ENCODE measurements at places on chromosomes 5 and 9.
A peak's percentile ranks its signal among the peaks of the same experiment; 100 is the strongest.

DNA sequence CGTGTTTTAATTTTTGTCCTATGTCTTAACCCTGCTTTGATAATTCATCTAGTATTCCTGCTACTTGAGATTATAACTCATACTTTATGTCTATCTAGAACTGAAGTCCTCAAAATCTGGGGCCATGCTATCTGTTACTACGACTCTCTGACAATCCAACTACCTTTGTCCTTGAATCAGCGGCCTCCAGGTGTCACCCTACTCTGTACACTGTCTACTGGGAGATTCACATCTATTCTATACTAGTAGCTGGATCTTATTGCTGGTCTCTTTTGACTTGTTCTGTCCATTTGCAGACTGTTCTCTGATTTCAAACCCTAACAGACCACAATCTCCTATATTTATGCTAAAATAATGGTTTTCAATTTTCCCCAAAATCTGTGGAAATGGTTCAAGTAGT, 225.5 kb upstream of the ELAVL2 start:
- no peak for DNase-seq

DNA sequence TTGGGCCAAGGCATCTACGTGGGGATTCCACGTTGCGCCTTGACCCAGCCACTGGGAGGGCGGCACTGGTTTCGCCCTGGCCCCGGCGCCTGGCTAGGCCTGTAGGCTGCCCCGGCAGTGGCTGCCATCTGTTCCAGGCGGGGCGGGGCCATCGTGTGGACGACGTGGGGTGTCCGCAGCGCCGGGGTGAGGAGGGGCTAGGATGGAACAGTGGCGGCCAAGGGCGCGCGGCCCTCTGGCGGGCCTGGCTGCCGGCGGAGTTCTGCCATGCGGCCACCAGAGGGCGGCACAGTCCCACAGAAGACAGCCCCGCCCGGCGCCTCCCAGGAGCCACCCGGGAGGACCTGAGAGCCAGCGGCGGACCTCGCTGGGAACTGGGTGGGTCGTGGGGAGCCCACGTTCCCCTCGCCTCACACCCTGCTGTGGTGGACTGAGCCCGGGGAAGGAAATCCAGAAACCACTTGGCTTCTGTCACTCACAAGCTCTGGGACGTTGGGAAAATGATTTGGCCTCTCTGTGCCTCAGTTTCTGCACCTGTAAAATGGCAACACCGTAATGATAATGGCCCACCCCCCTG, 22.6 kb upstream of the RAPGEF1 start:
- DNase-seq = peak; percentile 85

DNA sequence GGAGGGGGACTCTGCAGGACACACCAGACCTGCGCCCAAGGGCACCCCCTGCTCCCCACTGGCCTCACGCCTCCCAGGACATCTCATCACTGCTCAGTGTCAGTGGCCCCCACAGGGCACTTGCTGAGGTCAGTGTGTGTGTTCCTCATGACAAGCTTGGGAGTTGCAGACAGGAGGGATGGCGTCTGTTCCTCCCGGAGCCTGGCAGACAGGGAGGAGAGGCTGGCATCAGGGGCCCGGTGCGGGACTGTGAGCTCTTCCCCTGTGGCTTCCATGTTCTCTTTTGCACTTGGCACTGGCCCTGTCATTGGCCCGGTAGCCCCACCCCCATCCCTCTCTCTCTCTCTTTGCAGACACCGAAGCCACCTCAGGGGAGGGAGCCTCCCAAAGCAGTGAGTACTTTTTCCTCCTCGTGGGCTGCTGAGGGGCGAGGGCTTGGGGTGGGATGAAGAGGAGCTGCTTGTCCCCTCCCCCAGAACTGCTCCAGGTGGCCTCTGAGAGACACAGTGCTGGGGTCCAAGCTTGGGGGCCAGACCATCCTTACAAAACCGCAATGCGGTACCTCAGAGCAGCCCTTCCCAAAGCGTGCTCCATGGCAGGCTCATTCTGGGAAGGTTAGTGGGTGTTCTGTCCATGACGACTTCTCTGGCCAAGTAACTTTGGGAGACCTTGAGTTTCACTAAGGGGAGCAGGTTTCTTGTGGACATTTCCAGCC, 75.7 kb downstream of the AMBP start:
- DNase-seq = no peak

DNA sequence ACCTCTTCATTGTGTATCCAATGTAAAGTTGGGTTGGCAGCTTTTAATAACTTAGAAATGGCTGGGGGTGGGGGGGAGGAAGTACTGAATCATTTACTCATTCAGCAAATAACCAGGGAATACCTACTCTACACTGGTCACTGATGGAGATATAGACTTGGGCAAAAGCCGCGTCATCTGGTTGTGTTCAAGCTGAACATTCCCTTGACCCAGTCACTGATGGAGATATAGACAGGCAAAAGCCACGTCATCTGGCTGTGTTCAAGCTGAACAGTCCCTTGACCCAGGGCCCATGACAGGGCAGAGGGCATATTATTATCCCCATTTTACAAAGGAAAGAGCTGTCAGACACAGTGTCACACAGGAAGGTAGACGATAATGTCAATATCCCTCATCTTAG, 32.6 kb downstream of the FOXI1 start:
- no peak for DNase-seq

DNA sequence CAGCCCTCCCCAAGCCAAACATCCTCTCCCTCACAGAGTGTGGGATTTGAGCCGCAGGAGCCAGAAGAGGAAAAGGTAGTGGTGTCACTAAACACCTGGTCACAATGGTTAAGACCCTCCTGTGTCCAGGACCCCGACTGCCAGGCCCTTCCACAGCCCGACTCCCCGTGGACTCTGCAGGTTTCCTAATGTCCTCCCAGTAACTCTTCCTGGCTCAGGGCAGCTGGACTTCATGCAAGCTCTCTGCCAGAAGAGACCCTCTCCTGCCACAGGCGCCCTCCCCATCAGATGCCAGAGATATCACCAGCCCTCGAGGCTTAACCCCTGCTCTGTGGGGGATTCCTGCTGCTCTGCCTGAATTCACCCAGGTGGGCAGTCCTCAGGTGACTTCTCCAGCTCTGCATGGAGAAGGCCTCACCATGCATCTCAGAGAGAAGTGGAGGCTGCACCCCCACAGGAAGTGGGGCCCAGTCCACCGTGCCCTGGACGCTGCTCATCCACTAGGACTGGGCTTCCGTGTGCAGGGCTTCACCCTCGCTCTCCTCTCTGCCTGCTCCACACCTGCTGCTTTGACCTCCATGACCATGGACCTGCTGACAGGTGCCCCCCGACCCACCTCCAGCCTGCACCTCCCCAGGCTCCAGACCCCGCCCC, 111.2 kb downstream of the ADAMTS2 start:
- no peak for DNase-seq

DNA sequence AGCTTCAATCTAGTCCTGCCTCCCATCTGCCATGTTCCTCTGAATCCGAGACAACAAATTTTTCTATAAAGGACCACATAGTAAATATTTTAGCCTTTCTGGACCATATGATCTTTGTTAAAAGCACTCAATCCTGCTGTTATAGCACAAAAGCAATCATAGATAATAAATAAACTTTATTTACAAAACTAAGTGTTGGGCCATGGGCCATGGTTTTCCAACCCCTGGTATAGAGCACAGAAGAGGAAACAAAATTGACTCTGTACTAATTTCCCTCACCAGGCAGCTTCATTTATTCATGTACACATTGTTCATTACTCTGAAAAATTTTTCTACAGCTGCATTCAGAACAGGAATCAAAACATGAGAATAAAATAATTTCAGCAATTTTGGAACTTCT, 288.9 kb downstream of the AGTPBP1 start:
- no peak for DNase-seq

DNA sequence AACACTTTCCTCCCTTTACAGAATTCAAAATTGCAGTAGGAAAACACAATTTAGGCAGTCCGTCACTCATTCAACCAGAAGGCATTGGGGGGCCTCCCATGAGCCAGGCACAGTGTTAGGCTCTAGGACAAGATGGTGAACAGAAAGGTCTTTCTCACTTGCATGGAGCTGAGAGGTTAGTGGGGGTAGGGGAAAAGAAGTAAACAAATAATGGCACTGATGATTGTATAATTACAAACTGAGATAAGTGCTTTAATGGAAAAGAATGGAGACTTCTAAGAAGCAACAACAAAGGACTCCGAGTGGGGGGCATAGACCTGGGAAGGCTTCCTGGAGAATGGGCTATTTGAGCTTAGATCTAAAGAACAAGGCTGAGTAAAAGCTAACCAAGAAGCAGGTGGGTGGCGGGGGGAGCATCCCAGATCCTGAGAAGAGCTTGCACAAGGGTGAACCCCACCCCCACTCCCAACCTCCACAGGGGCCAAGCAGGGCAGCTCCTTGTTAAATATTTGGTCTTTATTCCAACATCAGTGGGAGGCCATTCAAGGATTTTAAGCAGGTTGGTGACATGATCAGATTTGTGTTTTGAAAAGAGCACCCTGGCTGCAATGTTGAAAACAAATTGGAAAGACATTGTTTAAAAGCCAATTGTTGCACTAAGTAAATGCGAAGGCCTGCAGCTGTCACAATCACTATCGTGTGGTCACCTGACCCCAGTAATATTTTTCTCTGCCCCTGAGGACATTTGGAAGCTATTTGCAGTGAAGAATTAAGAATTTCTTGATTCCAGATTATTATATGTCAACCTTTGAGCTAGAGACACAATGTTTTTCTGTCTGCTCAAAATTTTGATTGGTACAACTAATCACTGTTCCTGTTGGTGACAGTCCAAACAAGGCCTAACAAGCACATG, 73.9 kb upstream of the EFNA5 start:
- DNase-seq = no peak

DNA sequence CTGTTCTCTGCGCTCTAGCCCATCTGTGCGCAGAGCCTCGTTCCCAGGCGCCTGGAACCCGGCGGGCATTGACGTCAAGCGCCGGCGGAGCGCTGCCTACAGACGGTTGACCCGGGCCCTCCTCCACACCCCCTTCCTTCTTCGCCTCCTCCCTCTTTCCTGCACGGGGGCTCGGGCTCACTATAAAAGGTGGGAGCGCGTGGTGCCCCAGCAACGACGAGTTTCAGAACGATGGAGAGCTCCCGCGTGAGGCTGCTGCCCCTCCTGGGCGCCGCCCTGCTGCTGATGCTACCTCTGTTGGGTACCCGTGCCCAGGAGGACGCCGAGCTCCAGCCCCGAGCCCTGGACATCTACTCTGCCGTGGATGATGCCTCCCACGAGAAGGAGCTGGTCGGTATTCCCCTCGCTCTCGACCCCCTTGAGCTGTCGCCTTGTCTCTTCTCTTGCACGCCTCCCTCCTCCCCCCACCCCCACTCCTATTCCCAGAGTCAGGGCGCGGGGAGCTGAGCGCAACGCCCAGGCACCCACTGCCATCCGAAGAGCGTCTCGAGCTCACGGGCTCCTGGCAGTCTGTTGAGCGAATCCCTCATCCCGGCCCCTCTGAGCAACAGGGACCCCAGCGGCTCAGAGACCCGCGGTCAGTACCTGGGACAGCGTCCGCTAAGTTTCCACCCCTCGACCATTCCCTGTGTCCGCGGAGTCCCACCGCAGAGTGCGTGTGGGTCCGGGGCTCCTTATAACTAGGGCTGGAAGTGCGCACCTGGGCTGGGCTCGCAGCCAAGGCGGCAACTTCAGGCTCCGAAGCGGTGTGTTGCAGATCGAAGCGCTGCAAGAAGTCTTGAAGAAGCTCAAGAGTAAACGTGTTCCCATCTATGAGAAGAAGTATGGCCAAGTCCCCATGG, at the start of gene CARTPT:
CARTPT (plus strand) TSS at position 213 of the 902 bp plus-strand sequence; CDS start at position 232, 19 bp downstream.
- peak; percentile 25 for DNase-seq

- DNase-seq = no peak
These were observed 1.9 kb downstream of the PCA3 start for GRCh38 chr9:76766126-76766525.

GRCh38 chr9:99070681-99071080, 34.2 kb upstream of the TGFBR1 start:
- no peak for DNase-seq

DNA sequence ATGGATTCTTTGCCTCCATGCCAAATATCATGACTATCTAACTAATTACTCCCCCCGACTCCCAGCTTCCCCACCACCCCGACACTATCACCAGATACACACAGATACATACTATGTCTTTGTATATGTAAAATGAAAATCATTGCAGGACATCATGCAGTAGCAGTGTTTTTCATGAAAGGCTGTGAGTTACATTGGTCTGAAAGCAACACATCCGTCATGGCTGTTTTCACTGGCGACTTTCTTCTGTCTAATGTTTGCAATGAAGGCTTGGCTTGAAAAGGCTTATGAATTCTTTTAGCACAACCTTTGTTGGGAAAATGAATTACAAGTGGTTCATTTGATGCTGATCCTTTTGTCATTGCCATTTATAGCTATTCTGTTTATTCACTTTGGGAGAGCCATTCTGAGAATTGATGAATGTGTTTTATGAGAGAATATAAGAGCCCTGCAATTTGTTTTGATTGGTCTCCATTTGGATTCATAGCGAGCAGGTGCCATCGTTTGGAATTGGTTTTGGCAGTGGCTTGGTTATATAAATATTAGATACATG, 103.4 kb downstream of the PIP5K1B start:
- no peak for DNase-seq

Measured in left ventricle myocardium superior (tissue), 1 donor.